Esophagus squamous epithelium (tissue), 5 donors: ENCODE measurements at places on chromosomes 4 and X.

DNA sequence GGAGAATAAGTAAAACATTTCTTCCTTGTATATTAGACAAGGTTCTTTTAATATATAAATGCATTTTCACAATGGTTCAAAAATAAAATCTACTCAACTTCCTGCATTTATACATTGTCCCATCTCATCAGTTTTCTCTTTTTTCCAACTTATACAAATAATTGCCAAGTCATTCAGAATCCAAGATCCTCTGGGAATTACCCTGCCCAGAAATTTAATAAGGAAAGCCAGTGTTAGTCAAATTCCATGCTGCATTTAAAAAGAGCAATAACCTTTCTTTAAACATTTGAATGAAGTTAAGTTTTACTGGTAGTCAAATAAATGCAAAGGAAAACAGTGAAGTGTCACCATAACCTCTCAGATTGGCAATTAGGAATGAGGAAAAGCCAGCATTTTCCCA lies 357.9 kb downstream of the PPP3CA start:
- DNase-seq = no peak

- DNase-seq = no peak
These were observed 408.9 kb downstream of the NAP1L3 start for GRCh38 chrX:93264261-93265002.

- no peak for DNase-seq
These were observed 10.6 kb upstream of the SLC2A9 start for GRCh38 chr4:10031668-10032590.

DNA sequence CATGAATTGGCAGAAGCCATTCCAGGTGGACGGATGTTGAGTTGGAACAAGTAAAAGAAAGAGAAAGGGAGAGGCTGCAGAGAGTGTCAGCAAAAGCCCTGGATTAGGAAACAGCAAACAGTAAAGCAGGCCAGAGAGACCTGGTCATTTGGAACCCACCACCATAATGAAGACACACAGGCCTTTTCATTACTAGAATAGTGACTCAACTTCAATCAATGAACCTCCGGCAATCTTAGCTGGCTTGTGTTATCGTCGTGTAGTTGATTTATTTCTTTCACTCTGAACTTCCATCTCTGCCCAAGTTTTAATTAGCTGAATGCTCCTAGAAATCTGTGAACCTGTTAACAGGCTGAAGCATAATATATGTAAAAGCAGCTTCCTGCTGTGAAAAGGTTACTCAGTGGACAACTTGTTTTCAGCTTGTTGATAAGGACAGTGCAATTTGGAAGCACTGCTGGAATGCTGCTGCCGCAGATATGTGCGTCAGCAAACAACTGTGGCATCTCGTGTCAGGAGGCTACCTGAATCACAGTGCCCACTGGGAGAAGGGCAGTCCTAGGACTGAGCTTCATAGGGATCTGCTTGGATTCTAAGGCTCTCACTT lies 68.8 kb downstream of the SPANXN4 start:
- no peak for DNase-seq

DNA sequence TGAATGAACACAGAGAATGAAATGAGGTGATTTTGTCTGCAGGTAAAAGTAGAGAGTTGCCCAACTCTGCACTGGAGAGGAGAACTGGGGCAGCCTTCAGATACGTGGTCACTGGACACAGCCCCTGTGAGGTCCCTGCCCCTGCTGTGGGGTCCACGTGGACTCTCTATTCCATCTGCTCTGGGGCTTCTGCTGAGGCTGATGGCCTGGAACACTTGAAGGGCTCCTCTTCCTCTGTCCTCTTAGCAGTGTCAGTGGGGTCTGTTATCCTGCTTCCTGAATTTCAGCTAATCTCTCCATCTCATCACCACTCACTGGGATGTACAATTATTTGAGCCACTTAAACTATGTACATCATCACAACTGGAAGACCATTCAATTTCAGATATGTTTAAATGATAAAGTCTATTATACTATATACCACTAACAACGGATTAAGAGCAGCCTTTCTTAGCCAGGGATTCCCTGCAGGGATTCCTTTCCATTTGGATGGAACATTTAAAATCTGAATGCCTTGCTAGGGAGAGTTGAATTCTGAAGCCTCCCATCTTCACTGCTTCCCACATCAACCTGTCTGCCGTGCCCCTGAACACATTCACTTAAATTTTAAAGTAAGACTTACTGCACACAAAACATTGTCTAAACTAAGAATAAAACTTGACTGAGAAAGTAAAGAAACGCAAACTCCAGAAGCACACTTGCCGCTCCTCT lies 74.0 kb downstream of the CC2D2A start:
- DNase-seq = no peak

- DNase-seq = no peak
These were observed 764.7 kb downstream of the TRIML1 start for GRCh38 chr4:188903986-188904385.

DNA sequence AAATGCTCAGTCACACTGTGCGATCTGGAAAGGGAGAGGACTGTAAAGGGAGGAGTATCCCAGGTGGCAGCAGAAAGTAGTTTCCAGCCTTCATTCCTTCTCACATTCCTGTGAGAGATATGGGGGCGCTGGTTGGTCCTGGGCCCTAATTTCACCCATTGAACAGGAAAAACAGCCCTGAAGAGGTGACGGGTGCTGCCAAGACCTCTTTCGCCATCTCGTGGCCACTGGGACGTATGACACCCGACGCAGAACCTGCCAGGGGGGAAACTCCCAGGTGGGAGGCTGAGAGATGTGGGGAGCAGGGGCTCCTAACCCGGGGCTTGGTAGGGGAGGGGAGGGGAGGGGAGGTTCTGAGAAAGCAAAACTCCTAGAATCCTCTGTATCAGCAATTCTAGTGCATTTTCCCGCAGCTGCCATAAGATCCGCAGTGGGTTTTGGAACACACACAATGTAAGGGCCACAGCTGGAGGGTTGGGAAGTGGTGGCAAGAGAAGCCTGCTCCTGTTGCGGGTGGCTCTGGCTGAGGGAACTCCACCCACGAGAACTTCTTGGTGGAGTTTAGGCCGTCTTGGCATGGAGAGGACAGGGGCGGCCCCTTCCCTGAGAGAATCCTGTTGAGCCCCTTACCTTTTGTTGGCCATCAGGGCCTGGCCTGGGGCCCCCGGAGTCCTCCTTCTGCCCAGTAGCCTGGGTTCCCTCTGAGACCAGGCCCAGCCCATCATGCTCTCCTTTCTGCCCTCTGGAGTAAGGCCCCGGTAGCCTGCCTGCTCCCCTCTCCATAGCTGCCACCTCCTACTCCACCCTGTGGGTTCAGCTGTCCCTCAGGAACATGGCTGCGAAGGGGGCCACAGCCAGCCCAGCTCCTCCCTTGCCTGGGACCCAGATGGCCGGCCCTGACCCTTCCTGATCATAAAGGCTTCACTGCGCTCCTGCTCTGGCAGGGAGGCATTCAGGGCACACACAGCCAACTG lies 134.1 kb downstream of the OR13H1 start:
- DNase-seq = no peak

- no peak for DNase-seq
These were observed 58.0 kb downstream of the PPP3CA start for GRCh38 chr4:101289306-101289705.

- DNase-seq = no peak
These were observed 269.1 kb upstream of the SLIT2 start for GRCh38 chr4:19982556-19982955.

DNA sequence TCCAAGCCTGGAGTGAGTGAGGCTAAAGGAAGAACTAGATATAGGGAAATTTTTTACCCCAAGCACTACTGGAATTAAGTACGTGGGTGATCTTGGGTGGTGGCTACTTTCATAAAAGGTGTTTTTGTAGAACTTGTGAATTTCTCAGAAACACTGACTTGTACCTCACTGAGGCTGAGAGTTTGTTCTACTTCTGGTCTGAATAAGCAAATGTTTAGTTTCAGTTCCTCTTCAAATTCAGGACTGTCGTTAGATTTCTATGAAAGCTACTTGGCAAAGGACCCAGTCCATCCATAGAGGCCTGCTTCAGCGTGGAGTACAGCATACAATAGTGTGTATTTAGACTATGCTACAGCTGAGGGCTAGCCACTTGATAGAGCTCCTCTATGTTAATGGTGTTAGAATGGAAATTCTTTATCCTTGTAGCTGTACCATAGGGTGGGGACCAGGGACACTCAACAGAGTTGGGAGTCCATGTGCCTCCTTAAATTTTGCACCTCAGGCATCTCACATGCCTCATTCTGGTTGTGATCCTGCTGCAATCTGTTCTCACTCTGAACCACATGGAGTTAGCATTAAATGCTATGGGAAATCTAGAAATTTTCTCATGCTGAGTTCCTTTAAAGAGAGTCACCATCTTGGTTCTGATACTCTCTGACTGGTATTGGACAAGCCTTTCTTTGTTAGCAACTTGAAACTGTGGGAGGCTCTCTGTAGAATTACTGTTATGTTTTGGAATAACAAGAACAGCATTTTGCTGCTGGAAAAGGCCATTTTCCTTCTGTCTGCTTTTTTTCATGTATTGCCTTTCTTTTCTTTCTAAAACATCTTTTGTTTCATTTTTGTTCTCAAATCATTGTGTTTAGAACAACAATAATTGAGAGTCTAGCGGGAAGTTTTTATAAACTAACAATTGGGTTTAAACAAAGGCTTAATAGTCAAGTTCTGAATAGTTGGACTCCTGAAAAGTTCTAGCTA lies 86.8 kb downstream of the PDGFRA start:
- DNase-seq = no peak

DNA sequence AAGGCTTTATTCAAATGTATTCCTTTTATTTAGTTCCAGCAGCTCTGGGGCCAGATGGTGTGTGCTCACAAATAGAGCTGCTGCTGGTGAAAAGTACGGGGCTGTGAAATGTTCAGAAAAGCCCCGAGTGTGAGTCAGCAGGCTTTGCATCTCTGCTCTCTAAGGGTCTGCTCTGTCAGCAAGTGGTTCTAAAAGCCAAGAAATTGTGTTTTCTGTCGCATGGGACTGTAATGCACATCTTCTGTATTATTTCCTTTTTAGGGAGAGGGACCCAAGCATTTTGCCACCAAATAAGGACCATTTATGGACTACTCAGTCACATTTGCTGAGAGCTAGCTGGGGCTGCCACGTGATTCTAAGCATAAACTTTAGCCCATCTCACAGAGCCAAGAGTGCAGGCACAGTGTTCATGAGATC lies 82.9 kb upstream of the NHS start:
- DNase-seq = no peak

- DNase-seq = no peak
These were observed 579 bp downstream of the IL3RA start for GRCh38 chrX:1336948-1337779.

DNA sequence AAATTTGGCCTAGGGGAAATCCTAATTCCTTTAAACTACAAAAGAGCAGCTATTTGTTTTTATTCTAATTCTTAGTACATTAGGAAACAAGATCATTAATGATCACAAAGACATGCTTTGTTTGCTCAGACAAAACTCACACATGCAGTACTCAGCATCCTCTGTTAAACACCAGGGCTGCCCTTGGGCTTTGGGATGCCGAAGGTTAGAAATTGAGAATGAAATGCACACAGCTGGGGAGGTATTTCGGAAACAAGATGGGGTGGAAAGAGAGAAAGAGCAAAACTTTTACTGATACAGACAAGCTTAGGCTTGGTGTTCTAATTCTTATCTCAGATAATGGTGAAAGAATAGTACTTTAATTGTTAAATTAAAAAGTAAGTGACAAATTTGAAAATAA lies 222.6 kb downstream of the DCTD start:
- DNase-seq = no peak

DNA sequence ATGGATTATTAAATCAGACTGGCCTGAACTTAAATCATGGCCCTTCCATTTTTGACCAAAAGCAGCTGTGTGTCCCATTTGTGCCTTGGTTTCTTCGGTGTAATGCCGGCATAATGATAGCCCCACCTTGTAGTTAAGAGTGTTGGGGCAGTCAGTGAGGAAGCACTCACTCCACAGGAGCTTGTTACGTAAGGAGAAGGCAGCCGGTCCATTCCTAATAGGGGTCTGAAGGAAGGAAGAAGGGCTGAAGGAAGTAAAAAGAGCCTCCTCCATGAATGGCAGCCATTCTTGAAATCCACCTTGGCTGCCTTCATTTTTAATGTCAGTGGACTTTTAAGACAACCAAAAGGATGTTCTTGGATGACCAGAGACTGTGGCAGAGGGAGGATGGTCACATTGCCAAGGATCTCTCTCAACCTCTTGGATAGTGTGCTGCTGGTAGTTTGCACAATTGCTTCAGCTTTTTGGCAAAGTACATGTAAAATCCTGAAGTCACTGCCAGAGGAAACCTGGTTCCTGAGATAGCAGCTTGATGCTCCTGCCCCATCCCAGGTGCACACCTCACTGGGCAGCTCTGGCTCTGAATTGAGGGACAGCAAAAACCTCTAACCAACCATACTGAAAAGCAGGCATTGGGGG lies 113.5 kb downstream of the PTTG2 start:
- DNase-seq = no peak

GRCh38 chr4:90597927-90598326 lies 470.7 kb downstream of the CCSER1 start:
- DNase-seq = no peak

GRCh38 chr4:156496797-156497196 lies 474.8 kb downstream of the PDGFC start:
- no peak for DNase-seq

GRCh38 chrX:1502853-1503252 lies 34.1 kb downstream of the P2RY8 start:
- no peak for DNase-seq

DNA sequence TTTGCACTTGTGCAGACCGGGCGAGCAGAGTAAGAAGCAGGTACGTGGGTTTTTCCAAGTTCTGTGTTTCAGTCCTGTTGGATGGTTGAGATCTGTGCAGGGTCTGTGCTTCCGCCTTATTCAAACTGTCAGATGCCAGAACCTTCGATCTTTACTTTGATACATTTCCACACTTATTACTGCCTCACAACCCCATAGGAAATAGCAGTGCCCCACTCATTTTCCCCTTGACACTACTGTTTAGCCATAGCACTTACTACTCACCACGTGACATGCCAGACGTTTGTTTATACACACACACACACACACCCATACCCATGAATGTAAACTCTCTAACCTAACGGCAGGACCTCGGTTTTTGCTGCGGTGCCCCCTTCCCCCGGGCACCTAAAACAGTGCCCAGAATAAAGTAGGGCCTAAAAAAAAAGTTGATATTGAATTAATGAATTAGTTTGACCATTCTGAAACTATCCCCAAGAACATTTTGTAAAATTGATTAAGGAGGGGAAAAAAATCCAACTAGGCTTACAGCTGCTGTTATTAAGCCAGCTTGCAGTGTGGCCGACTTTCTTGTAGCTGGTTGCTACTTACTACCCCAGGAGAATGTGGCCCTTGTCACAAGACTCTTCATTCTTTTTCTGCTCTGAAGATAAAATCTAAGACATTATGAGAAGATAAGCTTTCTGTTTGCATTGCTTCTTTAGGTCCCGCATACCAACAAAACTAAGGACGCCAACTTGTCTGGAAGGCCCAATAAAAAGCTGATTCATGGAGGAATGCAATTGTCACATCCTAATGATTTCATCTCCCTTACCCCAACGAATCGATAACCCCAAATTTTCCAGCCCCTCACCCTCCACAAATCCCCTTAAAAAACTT lies 704 bp upstream of the SEPSECS start:
- DNase-seq = no peak

DNA sequence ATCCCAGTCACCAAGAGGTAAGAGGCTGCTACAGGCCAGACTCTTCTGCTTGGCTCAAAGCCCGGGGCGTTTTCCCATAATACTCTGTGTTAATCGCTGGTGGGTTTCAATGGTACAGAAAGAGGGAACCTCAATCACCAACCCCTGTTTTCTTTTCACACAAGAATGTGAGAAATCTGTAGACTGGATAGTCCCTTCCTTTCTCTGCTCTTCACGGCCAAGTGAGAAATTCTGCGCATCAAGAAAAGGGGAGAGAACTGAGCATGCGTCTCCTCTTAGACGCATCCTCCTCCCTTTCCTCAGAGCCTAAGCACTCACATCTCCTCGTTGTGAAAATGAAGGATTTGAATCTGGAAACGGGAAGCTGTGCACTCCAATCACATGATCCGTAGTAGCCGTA lies 64.7 kb downstream of the CLNK start:
- no peak for DNase-seq
